ENCODE measurements at places on chromosomes 12 and 14.

DNA sequence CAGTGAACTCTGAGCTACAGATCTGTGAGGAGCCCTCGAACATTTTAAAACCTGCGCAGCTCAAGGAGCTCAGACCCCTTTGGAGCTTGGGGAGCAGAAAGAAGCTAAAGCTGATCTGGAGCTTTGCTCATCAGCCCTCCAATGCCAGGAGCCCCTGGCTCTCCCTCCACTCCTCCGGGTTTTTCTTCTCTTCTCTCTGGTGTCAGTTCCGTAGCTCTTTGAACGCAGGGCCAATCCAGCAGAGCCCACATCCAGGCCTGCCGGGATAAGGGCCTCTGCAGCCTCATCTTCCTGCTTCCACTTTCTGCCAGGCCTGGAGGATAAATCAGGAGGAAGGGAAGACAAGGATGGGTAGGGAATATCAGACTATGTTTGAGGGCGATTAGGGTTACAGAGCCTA is 6.0 kb downstream of the HOXC4 start:
- DNase-seq, result no peak

GRCh38 chr14:59254146-59254910 is 65.9 kb downstream of the DAAM1 start:
- no peak for DNase-seq

- no peak for DNase-seq
These were observed 55.7 kb upstream of the ABCD2 start for GRCh38 chr12:39675263-39675662.

GRCh38 chr12:92468358-92469020 is 234.3 kb upstream of the PLEKHG7 start:
- no peak for DNase-seq

DNA sequence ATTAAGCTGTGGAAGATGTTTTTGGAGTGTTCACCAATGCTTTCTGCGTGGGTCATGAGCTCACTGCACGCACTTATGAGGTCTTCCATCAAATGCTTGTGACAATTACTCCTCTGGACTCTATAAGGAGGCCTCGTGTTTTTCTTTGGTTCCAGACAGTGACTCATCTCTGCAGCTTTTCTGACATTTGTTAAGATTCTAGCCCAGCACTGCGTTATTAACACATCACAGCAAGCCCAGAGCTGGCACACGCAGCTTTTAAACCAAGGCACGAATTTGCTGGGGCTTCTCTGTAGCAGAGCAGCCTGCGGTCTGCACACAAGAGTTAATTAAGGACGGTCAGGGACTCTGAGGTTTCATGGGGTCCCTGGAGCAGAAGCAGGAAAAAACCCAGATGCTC is 16.9 kb downstream of the MEG3 start:
- DNase-seq, result peak; percentile 3

DNA sequence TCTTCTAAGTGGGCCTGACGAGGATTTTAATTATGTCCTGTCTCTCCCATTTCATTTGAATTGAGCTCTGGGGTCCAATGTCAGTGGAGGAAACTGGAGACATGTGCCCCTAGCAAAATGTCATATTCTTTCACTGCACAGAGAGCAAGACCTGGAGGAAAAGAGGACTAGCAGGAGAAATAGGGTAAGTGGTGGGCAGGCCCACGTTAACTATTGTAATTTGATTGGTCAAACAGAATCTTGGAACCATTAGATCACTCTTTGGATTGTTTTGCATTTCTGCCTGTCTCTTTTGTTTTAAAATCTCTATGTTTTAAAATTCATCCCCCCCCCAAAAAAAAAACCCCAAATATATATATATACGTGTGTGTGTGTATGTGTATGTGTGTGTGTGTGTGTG is 113.9 kb upstream of the PELI2 start:
- DNase-seq, result no peak

GRCh38 chr12:23751641-23752040 is 197.8 kb downstream of the SOX5 start:
- DNase-seq, result no peak

GRCh38 chr12:68162374-68162773 is 2.8 kb upstream of the IFNG start:
- DNase-seq, result no peak

- no peak for DNase-seq
These were observed 21.7 kb downstream of the CAPRIN2 start for GRCh38 chr12:30732954-30733637.

GRCh38 chr12:87756111-87756510 is 273.1 kb downstream of the C12orf50 start:
- DNase-seq, result peak; percentile 98

DNA sequence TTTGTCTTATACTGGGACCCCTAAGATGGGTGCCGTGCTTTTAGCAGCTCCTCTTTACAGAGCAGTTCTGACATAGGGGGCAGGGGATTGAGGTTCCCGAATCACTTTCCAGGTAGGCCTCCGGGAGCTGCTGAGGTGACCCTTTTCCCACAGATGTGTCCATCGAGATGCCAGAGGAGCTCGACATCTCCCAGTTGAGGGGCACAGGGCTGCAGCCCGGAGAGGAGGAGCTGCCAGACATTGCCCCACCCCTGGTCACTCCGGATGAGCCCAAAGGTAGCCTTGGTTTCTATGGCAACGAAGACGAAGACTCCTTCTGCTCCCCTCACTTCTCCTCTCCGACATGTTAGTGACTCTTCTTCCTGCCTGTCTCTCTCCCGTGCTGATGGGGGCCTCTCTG is 4.3 kb upstream of the TPI1 start:
- DNase-seq, result no peak

- peak; percentile 82 for DNase-seq
These were observed 1.1 kb upstream of the FERMT2 start for GRCh38 chr14:52951681-52952554.

DNA sequence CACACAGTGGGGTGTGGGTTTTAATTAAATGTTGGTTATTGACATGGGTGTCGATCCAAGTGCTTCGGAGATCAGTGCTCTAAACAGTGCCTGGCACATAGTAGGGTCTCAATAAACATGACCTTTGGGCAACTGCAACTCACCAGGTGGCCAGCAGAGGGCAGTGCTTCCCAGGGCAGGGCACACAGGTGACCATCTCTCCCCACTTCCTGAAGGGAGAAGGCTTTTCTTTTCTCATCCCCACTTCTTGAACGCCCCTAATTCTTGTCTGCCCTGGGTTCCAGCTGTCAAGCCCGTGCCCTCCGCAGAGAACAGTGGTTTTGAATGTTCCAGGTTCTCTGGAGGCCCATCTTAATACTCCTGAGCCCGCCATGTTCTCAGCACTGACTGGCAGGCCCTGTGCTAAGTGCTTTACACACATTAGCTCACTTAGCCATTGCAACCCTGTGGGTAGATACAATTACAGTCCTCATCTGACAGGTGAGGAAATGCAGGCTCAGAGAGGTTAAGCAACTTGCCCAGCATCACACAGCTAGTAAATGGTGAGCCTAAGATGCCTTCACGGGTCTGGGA is 16.3 kb downstream of the RAPGEF3 start:
- peak; percentile 20 for DNase-seq

- peak; percentile 96 for DNase-seq
These were observed 43.5 kb downstream of the TMX1 start for GRCh38 chr14:51283402-51284085.

DNA sequence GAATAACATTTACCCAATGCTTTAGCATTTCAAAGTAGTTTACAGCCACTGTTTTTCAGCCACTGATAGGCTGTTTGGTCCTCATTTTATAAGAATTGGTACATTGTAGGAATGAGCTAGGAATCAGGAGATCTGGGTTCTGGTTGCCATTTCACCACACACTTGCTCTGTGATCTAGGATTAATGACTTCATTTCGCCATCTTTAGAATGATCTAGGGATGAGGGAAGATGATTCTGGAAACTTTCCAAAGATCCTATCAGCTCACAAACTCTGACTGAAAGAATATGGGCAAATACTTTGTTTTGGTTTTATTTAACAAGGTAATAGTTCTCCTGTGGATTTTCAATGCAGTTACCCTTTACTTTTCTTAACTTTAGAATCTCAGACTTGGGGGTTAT is 155.0 kb downstream of the GCH1 start:
- no peak for DNase-seq

- DNase-seq, result no peak
These were observed 4.2 kb downstream of the RARG start for GRCh38 chr12:53227836-53228235.

DNA sequence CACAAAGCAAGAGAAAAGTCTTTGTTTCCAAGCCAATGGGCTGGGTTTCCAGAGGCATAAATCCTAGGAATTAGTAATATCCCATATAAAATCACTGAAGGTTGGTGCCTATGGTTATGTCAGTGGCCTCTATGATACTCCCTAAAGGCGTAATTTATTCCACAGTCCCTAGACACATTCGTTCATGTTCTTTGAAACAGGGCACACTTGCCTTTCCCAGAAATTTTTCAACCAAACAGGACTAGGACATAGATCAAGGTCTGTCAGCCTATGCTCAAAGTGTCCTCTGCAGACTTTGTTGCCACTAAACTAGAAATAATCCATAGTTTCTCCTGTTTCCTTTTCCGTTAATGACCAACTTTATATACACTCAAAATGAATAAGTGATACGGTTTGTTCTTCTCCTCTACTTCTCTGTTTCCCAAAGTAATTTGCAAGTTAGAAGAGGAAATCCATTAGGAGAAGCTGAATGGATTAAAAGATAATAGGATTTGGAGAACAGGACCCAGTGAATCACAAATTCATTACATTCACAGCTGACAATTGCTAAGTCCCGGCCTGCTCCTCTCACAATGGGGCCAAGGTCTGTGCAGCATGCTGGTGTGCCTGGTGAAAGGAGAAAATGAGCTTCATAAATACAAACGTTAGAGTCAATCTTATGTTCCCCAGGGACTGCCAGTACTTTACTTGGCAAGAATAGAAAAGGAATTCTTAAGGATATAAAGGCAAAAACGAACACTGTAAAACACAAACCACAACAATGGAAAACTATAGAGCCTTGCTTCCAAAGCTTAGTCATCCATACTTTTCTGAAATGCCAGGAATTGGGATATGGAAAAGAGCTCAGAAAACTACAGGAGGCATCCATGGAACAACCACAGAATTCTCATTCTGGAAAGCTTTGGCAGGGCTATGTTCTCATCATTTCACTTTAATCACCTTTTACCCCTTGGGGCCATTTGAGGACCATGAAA is 966.2 kb downstream of the NRXN3 start:
- no peak for DNase-seq

DNA sequence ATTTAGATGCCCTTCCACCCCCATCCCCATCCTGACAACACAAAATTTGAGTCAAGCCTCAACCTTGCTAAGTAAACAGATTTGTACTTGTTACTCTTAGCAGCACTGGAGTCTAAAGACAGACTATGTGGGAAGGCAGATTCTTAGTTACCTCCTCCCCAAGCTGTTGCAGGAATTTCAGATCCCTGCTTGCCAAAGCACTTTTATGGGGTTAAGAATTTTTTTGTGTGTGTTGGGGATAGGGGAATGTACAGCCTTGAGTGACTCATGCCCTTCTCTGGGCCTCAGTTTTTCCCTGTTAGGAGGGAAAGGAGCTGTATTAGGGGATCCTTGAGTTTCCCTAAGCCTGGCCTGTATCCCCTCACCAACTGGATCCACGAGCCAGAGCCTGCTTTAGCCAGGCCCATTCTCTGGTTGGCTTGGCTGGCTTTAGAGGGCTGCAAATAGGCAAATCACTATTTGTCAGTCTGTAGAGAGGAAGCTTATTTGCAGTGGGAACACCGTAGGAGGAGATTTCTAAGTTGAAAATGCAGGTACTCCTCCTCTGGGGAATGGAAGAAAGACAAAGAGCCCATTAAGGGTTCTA is 27.7 kb upstream of the RNU6-8 start:
- peak; percentile 16 for DNase-seq

DNA sequence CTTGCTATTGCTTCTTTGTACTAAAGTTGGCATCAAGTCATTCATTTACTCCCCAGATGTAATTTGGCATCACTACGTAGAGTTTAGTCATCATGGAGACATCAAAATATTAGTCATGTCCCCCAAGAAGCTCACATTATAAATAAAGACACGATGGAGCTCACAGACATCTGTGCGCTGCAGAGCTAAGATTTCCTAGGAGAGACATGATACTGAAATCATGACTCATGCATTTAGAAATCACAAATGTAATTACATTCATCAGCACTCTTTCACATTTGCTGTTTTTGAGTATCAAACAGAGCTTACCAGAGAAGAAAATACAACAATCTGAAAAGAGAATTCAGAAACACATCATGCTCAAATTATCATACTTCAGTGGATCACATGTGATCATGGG is 169.8 kb downstream of the LRIG3 start:
- DNase-seq, result peak; percentile 38

- no peak for DNase-seq
These were observed 18.3 kb downstream of the KDM2B start for GRCh38 chr12:121562488-121562887.

All from kidney glomerular epithelial cell (primary cell).